CD4-positive, CD25-positive, alpha-beta regulatory T cell (primary cell): ENCODE measurements at places on chromosomes 1 and 21.

DNA sequence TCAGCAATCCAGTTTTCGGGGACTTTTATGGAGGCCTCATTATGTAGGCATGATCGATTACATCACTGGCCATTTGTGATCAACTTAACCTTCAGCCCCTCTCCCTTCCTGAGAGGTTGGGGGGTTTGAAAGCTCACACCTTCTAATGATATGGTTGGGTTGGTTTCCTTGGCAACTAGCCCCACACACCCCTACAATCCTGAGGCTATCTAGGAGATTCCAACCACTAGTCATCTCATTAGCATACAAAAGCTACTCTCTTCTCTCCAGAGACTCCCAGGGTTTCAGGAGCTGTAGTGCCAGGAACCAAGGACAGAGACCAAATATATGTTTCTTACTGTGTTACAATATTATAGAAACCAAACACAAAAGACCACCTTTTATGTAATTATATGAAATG is 35.2 kb upstream of the ZNF326 start:
- no peak for DNase-seq

- DNase-seq: no peak
These were observed 49.7 kb downstream of the SYT6 start for GRCh38 chr1:114103992-114104391.

DNA sequence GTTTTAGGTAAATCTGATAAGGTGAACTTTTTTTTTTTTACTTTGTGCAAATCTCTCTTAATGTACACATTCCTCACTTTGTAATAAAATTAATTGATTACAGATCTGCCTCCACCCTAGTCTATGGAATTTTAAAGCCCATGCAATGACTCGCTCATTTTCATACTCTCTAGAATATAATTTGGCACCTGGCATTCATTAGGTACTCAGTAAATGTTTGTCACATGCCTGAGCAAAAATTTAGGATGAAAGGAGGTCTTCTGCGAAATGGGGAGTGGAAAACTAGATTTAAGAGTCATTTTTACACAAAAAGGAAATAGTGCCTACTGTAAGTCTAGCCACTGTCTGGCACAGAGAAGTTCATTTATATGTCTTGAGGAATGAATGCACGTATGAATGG is 350.1 kb downstream of the DPYD start:
- no peak for DNase-seq

GRCh38 chr1:89070509-89070908 is 5.5 kb upstream of the GBP1 start:
- DNase-seq: no peak

- no peak for DNase-seq
These were observed 262.0 kb upstream of the CXADR start for GRCh38 chr21:17250778-17251241.

DNA sequence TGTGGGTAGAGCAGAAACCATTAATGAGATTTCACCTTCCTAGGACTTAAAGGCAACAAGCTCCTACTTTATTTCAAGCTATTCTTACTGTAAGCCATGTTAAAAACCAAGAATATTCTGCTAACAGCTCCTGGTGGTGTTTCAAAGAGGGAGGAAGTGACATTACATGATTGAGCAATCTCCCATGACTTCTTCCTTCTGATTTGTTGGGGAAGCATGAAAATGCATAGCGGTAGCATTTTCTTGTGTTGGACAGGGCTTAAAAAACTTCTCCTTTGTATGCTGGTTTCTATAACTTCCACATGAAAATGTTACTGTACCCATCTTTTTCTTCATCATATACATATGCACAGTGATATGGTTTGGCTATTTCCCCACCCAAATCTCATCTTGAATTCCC is 297.0 kb upstream of the SNX7 start:
- no peak for DNase-seq

DNA sequence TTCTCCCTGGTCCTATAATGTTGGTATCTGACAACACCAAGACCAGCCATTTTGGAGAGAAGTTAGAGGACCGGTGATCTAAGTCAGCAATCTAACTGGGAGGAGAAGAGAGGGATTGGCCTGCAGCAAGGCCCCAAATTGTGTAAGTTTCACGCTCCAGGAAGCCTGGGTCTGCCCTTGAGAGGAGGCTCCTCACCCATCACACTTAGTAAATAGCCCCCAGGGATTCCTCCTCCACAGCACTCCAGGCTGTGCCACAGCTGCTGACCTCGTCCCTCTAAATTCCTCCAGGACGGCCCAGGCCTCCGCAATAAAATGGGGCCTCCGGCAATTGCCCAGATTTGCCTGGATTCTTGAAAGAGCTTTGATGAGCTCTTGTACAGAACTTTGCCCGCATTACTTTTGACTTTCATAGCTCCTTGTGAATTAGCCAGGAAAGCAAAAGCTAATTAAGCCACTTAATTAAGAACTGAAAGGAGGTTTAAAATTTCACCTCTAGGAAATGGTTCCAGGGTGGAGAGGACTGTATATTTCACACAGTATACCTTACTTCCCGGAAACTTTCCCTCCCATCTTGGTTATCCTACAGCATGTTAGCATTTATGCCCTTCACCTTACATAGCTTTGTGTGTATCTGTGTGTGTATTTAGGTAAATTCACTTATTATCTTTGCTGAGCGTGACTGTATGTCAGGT is 90.5 kb downstream of the LAMC2 start:
- DNase-seq: no peak

DNA sequence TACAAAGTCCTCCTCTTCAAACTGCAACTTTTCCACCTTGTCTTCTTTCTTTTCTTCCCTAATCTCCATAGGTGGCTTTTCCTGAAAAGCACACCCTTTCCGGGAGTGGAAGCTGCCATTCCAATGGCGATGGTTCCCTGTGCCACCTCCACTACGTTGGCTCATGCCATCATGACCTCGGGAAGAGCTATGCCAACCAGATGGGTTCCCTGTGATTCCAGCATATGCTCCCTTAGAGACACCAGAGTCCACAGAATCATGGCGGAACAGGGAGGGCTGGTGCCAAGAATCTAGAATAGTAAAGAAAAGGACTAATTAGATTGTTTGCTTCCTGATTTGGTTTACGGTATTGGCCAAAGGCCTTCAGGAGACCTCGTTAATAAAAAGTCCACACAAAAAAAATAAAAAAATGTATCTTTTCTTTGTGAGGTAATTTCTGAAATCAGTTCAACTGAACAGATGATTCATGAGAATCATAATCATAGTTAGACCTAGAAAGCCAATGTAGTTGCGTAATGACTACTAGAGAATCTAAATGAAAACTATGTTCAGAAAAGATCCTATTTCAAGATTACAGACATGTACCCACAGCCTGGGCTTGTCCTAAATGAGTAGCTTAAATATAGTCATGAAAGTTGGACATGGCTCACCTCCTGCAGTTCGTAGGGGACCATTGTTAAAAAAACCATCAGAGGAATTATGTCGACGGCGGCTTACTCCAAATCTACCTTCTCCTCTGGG is 30.9 kb upstream of the CCDC17 start:
- DNase-seq: no peak

- DNase-seq: no peak
These were observed 41.6 kb downstream of the FAAP20 start for GRCh38 chr1:2152954-2153353.

DNA sequence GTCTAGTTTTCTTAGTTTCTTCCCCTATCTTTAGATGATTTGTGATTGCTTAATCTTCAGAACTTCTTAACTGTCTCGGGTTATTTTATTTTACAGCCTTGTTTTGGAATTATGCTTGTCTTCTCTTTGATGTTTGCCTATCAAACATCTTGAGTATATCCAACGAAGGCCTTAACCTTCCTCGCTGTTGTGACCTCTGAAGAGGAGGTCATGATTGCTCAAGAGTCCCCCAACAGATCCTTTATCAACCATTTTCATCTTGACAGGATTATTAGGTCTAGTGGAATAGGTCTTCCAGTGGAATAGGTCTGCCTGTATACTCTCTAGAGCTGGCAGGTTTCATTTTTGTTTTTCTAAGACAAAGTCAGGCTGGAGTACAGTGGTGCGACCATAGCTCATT is 45.7 kb downstream of the UBE4B start:
- no peak for DNase-seq

- no peak for DNase-seq
These were observed 26.8 kb upstream of the COL6A2 start for GRCh38 chr21:46071082-46071481.

DNA sequence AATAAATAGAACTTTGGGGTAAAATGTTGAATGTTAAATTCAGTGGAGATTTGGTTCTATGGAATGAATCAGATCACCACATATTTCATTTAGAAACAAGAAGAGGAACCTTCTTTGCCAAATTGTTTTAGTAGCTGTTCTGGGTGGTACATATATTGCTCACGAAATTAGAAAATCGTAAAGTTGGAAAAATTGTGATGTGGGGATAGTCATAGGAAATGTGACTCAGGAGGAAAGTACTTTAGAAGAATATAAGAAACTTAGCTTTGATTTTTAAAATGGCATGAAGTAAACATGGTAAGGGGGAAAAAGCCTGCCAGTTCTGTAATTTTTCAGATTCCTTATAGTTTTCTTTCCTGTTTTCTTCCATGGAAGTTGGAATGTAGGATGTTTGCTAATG is 27.4 kb downstream of the RRP15 start:
- DNase-seq: no peak

GRCh38 chr21:31442339-31442738 is 98.3 kb upstream of the TIAM1 start:
- no peak for DNase-seq

DNA sequence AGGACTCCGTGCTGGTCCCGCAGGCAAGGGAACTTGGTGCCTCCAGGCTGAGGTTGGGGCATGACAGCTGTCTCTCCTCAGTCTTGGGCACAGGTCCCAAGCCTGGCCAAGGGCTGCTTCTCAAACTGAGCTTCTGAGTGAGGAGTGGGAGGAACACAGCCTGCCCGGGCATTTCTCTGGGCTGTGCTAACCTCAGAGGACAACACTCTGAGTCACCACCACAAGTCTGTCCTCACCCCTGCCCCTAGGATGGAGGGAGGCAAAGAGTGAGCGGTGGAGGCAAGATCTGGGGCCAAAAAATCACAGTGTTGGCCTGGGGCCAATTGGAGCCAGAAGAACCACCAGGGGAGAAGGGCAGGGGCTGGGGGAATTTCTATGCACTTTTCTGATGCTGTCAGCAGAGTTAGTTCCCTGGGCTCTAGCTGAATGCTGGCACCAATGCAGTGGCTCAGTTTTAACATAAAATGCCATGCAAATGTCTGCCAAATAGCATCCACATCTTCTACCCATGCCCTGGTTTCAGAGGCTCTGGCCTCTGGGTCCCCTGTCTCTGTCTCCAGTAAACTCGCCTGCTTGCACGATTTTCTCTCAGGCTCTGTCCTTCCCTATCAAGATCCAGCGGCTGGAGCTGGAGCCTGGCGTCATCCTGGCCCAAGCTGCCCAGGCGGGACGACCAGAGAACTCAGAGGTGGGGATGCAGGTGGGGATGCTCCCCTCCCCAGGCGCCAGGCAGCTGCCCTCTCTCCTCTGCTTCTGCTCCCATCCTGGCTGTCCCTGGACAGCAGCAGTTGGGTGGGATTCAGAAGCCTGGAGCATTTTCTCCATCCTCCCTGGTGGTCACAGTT is 11.0 kb upstream of the CDK18 start:
- DNase-seq: no peak

- no peak for DNase-seq
These were observed 9.8 kb downstream of the TMEM35B start for GRCh38 chr1:34975338-34975737.
